ENCODE measurements at places on chromosomes 5 and 9. TPM values are rescaled to one million over a fixed set of nuclear protein-coding genes. Genes with fewer than 3 reads are reported as not detected.

ZDHHC11B gene
- 18.8 TPM for total RNA-seq

JAKMIP2 gene
- 0.27 TPM for total RNA-seq

SLCO6A1 gene
- total RNA-seq = not detected

GABRB2 gene
- not detected for total RNA-seq

LOX gene
- 3.1 TPM for total RNA-seq

EQTN gene
- not detected for total RNA-seq

NOP16 gene
- total RNA-seq = 18.7 TPM

GAPT gene
- total RNA-seq = 0.43 TPM

OLFM1 gene
- 11.9 TPM for total RNA-seq

Data from Right ventricle myocardium superior (tissue), 1 donor.